ENCODE measurements at places on chromosomes 2 and 18.

GRCh38 chr2:99469394-99469793, 20.4 kb downstream of the REV1 start:
- DNase-seq, result no peak

GRCh38 chr18:28095631-28096030, 81.3 kb downstream of the CDH2 start:
- DNase-seq, result no peak

GRCh38 chr2:201208563-201209252, 25.8 kb downstream of the CASP10 start:
- DNase-seq, result no peak

GRCh38 chr2:26268213-26268612, 23.5 kb downstream of the HADHB start:
- no peak for DNase-seq

DNA sequence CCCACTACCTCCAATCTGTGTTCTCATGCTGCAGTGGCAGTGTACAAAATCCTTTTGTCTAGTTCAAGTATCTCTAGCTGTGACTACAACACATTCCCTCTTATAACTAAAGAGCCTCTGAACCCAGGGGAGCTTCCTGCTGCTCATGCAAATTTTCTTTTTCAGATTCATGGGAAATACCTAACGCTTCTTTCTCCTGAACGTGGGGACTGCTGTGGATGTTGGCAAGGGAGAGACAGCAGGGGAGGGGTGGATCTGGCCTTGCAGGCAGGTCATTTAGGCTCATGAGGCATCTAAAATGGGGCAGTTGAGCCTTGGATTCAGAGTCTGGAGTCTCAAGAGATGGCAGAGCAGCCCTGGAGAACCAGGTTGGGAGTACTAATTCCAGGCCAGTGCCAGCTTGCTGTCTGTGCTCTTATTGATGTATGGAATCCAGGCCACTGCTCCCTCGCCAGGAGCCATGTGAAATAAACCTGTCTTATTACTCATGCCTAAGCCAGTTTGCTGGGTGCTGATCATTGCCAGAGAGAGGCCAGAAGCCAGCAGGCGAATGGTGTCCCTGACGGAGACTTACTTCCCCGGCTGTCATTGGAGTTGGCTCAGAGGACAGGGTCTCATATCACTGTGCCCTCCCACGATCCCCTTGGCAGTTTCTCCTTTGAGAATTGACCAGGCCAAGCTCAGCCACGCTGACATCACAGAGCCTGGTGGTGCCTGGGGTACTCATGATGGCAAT, 29.2 kb upstream of the TNP1 start:
- DNase-seq, result no peak

GRCh38 chr2:101349893-101350662, 37.2 kb downstream of the CREG2 start:
- no peak for DNase-seq

GRCh38 chr2:144426981-144427479, 92.9 kb downstream of the ZEB2 start:
- DNase-seq, result no peak

DNA sequence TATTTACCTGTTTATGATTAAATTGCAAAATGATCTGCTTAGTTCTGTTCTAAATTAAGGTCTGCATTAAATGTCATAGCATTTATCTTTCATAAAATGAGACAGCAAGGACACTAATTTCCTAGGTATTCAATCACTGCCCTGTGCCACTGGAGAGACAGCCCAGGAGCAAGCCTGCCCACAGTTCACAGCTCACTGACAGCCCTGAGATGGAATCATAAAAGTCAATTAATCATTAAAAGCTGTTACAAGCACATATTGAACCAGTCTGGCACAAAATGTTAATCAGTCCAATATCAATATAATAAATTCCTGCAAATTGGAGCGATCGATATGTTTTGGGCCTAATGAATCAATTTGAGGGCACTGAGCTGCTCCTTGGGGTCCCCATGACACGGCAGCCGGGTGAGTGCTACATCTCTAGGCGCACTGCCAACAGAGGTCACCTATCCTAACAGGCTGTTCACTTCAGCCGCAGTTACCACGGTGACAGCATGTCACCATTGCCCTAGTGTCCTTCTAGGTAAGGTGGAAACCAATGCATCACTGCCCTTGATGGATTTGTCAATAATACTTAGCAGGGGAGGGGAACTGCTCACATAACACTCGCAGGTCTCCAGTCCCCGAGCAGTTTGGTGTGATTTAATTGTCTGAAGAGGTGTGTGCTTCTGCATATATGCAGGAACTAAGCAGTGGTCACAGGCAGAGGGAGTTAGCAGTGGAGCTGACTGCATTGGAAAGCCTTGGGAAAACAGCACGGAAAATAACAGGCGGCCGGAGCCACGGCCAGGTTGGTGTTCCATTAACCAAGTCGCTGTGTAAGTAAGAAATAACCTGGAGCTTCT, 47.3 kb downstream of the POU3F3 start:
- DNase-seq, result no peak

DNA sequence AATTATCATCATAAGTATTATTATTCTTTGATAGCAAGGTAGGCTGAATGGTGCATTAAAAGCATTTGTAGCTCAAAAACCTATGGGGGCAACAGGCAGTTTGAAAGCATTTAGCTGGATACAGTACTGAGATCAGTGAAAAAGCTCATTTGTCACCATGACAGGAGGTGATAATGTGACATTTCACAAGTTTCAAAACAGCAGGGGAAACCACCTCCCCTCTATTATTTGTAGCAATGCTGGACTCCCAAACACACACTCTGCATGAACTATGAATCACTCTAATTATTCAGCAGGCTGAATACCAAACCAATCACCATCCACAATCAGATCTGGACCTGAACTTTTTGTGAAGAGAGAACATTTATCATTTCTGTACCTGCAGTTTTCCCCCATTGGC, 63.4 kb downstream of the MYO5B start:
- DNase-seq, result no peak

DNA sequence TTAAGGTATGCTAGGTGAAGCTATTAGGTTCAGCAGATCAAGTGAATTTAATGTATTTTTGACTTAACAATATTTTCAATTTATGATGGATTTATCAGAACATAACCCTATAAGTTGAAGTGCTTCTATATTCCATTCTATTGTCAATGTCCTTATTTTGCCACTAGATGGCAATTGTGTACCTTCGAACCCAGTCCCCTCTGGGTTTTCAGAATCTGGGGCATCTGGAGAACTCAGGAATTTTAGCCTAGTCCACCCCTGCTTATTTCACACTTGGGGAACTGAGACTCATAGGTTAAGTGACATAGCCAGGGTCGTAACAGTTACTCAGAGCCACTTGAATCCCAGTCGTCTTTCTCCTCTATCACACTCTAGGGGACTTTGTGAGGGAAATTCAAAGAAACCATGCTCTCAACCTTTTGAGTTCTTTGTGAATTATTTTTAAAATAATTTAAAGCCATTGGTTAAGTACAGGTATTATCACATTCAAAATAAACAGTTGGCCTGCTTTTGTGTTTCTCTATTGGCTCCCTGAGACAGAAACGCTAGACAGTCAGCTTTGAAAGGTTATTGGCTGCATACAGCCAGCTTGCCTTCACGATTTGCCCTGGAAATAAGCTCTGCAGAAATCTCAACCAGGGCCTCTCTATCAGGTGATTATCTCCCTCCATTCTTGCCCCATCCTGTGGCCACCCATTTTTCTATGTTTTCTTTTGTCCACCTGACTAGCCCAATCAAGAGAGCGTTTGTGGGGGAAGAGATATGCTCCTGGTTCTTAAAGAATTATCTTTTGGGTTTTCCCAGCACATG, 145.0 kb downstream of the TTC27 start:
- no peak for DNase-seq

GRCh38 chr18:8942909-8943545, 159.5 kb upstream of the NDUFV2 start:
- no peak for DNase-seq

DNA sequence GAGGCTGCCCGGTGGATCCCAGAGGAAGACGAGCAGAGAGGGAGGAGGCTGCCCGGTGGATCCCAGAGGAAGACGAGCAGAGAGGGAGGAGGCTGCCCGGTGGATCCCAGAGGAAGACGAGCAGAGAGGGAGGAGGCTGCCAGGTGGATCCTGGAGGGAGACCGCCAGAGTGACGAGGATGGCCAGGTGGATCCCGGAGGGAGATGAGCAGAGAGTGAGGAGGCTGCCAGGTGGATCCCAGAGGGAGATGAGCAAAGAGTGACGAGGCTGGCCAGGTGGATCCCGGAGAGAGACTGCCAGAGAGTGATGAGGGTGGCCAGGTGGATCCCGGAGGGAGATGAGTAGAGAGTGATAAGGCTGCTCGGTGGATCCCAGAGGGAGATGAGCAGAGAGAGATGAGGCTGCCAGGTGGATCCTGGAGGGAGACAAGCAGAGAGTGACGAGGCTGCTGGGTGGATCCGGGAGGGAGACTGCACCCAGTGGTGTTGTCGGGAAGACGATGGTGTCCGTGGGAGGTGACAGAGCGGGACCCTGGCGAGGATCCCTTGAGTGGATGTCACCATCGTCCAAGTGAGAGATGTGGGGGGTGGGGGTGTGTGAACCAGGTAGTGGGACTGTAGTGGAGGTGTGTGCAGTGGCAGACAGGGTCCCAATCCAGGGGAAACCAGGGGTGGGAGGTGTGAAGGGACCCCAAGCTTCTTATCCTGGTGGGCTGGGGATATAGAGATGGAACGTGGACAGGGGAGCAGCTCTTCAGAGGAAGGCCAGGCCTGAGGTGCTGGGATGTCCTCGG, 22.3 kb downstream of the DCDC2C start:
- no peak for DNase-seq

All from activated CD4-positive, alpha-beta T cell treated with anti-CD3 and anti-CD28 coated beads for 36 hours (primary cell).